NCI-H748 treated with DMSO at 0.1 percent for 48 hours (cell line): ENCODE measurements at places on chromosomes 1 and 21.

GRCh38 chr21:40556442-40556968 lies 290.5 kb downstream of the DSCAM start:
- no peak for DNase-seq

DNA sequence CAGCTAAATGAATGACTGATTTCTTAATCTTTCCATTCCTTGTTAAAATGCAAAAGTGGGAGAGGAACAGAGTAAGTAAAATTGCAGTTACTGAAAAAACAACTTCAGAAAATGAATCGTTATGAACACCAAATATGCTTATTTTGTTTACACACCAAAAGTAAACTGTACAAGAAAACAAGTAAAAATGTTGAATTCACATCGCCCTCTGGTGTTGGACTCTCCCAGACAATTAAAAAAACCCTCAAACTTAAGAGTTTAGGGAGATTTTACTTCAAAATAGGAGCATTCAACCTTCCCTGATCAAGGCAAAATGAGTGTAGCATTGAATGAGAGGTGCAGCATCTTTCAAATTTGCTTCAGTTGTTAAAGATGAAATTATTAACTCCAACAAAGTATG lies 19.4 kb upstream of the ESRRG start:
- DNase-seq, result no peak

- no peak for DNase-seq
Measured at GRCh38 chr1:198030682-198031081, 113.5 kb downstream of the LHX9 start.

GRCh38 chr1:163290025-163290640 lies 31.6 kb upstream of the NUF2 start:
- DNase-seq, result peak; percentile 93

GRCh38 chr1:56799605-56800400 lies 19.4 kb downstream of the FYB2 start:
- DNase-seq, result no peak

- DNase-seq, result no peak
Measured at GRCh38 chr1:59997479-59998115, 71.0 kb upstream of the CYP2J2 start.
